ENCODE measurements at places on chromosomes 4 and X. TPM values are rescaled to one million over a fixed set of nuclear protein-coding genes. Genes with fewer than 3 reads are reported as not detected.

GRCh38 chrX:151099001-151099400 is 77.4 kb upstream of the GPR50 start:
- no peak overlapping the region for H3K4me3 ChIP-seq
- H3K27ac ChIP-seq: no peak overlapping the region
- no peak for DNase-seq

- H3K36me3 ChIP-seq: no peaks in the 10 kb centered on the region
- H3K4me1 ChIP-seq: peaks cover 9% of the 10 kb centered on the region
- DNase-seq: no peak
- no peak overlapping the region for H3K4me3 ChIP-seq
- H3K27ac ChIP-seq: no peak overlapping the region
These were observed 49.1 kb downstream of the DHRSX start for GRCh38 chrX:2451501-2452316.

DNA sequence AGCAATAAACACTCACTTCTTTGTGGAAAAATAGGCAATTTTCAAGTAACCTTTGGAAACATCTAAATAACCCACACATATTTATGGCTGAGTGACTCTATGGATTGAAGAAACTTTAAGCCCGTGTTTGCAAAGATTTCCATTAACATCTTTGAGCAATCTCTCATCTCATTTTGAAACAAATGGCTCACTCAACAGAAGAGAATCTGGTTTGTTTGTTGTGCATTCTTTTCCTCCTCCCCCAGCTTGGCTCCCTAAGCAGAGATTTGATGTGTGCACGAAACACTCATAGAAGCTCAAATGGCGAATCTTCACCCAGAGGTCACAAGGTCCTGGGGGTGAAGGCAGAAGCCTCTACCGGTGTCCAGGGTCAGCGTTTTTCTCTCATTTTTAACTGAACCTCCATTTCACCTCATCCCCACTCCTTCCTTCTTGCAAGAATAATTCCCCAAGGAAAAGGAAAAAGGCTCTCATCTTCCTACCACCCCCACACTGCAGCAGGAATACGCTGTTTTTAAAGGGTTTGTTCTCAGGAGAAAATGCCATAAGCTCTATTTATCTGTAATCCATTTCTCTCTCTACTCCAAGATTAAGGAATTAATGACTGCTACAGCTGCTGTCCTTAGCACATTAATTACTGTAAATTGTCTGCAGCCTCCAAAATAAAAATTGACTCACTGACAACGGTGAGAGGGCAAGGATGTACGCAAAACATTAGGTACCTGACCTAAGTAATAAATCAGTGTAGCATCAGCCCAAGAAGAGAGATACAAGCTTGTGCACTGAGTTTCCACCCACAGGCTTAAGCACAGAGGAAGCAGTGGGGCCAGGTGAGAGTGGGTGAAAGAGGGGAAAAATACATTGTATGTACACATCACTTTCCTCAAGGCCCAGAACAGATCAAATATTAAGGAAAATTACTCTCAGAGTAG is 307.6 kb upstream of the NOCT start:
- H3K36me3 ChIP-seq: no peaks in the 10 kb centered on the region
- DNase-seq: no peak
- H3K4me1 ChIP-seq: no peaks in the 10 kb centered on the region
- no peak overlapping the region for H3K27ac ChIP-seq
- no peak overlapping the region for H3K4me3 ChIP-seq
- H3K27me3 ChIP-seq: no peaks in the 10 kb centered on the region

DNA sequence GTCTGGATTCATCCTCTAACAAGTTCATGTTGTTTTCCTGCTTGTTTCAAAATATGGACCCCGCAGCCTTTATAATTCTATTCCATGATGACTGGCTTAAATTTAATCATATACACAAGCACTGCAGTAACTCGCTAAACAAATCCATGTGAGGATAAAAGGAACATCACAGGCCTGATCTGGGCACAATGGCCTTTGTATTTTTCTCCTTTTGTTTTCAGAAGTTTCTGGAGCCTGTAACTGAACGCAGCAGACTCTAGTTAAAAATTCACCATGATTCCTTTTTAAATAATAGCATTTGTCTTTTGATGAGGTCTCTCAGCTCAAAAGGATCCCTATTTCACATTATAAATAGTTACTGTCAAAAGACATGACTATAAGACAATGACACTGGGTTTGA is 30.2 kb upstream of the TMEM184C start:
- no peaks in the 10 kb centered on the region for H3K27me3 ChIP-seq
- no peaks in the 10 kb centered on the region for H3K36me3 ChIP-seq
- H3K27ac ChIP-seq: no peak overlapping the region
- no peak for DNase-seq

The SPATA18 gene
- total RNA-seq: 6.4 TPM
